Stomach (tissue), 19 donors: ENCODE measurements at places on chromosomes 5 and 9.

DNA sequence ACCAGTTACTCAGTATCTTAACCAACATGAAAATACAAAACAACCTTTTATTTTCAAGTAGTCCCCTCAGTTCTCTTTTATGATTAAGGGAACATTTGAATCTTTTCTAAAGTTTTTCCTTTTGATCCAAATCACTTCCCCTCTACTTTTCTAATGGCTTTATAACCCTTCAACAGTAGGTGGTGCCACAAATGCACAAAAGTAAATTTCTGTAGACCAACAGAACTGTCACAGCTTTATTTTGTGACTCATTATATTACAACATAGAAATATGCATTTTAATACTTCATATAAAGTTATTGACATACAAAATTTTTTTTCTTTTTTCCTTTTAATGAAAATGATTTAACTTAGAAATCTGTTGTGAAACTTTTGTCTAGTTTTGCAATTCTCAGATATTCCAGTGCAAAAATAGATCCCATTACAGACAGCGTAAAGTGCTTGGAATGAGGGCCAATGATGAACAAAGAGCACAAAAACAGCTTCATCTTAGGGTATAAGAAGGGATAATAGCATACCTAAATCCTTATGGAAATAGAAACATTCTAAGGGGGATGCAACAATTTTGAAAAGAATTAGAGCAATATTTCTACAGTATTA is 17.0 kb downstream of the NIPSNAP3B start:
- peak; percentile 61 for DNase-seq

DNA sequence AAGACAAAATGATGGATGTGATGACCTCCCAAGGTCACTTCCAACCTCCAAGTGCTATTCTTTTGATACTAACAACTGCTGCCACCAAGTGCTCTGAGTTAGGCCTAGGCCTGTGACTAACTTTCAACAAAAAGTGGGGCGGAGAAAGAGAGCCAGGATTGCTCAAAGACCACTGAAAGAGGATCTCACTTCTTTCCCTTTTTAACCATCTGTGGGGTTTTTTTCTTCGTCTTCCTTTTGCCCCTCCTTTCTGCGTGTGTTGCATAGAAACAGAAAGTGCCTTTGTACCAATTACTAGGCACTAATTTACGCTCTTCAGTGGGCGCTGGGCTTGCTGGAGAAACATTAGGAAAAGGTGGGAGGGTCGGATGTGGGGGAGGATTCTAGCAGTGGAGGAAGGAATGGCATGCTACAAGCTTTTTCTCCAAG is 8.0 kb downstream of the KLF9 start:
- DNase-seq = peak; percentile 50

DNA sequence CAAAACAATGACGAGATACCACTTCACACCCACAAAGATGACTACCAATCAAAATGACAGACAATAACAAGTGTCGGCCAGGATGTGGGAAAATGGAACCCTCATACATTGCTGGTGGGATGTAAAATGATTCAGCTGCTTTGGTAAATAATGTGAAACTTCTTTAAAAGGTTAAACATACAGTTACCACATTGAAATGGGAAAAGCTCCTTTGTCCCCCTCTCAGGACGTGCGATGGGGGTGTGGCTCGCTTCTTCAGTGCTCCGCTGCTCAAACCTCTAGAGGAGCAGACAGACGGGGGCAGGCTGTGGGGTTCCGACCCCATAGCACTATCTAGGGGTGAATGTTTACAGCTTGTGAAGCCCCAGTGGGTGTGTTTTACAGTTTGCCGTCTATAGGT is 8.0 kb upstream of the PLPP6 start:
- DNase-seq = no peak

DNA sequence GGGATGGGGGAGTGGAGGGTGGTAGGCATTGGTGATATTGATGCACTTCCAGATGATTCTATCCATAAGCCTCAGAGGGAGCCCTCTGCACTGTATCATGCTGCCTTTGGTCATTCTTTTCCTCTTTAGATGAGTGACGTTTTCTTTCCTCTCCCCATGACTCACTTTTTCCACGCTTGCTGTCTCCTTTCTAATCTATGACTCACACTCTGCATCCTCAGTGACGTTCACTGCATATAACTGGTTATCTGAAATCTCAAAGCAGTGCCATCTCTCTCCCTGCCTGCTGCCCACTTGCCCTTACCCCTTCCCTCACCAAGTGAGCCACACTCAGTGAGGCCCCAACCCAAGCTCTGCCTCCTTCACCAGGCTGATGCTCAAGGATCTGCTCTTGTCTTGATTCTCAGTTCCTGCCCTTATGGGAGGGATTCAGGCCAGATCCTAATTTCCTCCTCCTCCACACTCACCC is 31.6 kb downstream of the PTGS1 start:
- no peak for DNase-seq

- no peak for DNase-seq
Measured at GRCh38 chr5:168274406-168274805, 17.0 kb upstream of the WWC1 start.

DNA sequence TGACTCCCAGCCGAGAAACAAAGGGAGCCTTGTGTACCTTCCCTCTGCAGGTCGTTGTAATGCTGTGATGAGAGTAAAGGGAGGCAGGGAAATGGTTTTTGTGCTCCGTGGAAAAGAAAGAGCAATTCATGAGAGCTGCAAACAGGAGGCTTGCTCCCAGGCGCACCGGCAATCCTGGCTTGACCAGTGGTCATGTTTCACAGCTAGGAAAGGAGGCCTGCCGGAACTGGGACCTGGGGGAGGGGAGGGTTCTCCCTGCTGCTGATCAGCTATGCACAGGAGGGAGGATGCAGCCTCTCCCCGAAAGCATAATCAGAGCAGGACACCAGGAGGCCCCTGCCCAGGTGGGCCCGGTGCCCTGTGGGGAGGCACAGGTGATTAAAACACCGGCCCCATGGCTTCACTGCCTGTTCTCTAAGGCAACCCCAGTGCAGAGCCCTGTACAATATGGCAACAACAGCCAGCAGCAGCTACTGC is 131.3 kb downstream of the ZDHHC21 start:
- DNase-seq = no peak

DNA sequence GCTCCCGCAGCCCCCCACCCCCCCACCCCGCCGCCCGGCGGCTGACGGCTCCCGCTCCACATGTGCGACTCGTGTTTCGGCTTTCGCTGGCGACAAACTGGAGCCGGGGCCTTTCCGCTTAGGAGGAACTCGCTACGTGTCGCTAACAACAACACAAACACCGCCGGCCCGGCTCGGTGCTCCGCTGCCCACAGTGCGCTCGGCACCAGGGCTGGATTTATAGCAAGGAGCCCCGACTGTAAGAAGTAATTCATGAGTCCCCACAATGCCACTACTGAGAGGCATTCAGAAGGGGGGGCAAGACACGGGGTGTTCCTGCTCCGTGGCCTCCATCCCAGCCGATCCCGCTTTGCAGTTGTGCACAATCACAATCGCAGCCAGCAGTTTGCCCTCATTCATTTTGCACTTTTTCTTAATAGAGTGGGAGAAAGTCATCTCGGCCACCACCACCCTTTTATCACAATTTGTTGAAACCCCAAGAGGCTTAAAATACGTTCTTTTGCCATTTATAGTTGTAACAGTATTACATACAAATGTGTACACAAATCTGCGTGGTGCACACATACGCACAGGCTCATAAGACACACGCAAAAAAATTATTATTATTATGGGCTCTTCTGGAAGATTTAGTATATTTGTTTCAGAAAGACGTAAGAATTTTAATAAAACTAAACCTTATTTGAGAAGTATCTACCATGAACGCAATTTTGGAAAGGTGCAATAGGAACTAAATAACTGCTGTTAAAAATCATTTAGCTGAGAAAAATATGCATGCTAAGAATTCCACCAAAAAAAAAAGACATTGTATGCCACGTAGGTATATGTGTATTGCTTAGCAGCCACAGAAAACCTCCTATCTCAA is 48.1 kb downstream of the EBF1 start:
- DNase-seq = peak; percentile 76

DNA sequence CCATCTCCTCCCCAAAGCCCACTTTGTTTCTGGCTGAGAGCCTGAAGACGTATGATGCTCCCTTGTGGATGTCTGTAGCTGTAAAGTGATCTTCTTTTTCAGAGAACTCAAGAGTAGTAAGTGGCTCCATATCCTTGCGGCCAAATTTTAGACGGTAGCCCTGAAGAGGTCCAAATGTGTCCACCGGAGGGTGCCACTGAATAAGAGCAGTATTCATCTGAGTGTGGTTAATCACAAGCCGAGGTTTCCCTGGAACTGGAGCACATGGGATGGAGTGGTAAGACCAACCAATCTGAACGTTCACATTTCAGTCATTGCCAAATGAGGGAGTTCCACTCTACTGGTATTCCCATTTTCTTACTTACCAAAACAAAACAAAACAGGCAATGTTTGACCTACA is 686.5 kb upstream of the DMAC1 start:
- peak; percentile 28 for DNase-seq

- DNase-seq = no peak
Measured at GRCh38 chr9:116713271-116713670, 26.2 kb downstream of the TRIM32 start.

DNA sequence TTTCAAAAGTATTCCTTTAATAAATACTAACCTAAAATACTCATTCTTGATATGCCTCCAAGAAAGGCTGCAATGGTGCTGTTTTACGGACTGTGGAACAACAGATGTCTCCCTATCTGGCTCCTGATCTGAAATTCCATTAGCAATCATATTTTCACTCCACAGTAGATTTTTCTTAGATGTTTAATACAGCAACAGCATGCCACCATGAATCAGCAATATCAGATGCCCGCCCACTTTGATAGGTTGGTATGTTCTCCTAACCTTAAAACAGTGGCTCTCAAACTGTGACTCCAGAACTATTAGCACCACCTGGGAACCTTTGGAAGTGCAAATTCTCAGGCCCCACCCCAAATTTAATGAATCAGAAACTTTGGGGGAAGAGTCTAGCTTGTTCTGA is 110.2 kb downstream of the MLLT3 start:
- DNase-seq = no peak

DNA sequence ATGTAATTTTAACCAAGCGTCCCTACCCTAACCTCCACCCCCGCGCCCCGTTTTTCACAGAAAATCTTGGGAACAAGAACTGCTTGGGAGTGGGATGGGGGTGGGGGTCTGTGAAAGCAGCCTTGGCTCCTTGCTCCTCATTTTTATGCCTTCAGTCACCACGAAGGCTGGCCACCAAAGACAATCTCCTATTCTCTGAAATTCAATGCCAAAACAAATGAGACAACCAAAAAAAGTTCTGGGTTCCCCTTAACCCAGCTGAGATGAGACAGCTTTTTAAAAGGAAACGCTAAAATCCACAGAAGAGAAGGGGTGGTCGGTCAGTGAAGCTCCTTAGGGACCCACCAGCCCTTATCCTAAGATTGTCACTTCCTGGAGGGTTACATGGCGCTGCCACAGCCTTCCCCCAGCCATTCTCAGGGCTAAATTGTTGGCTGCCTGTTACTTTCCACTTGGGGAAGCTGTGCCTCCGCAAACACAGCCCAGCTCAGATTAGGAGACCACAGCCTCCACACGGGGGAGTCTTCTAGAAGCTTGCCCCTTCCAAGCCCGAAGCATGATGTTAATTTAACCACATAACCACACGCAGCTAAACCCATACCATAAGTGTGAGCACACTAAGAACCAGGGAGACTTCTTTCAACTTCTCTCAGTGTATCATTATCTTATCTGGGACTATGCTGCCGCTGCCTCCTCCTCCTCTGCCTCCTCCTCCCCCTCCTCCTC is 136.3 kb downstream of the FOXD1 start:
- DNase-seq = no peak

- DNase-seq = no peak
Measured at GRCh38 chr5:111013011-111013410, 58.5 kb upstream of the TSLP start.

- DNase-seq = peak; percentile 48
Measured at GRCh38 chr9:98191671-98192502, 550 bp downstream of the CORO2A start.

GRCh38 chr9:130922893-130923610 is 16.0 kb downstream of the FIBCD1 start:
- no peak for DNase-seq

GRCh38 chr5:122063836-122064235 is 14.2 kb downstream of the LOX start:
- DNase-seq = no peak
